ENCODE measurements at places on chromosomes 6 and 20.

DNA sequence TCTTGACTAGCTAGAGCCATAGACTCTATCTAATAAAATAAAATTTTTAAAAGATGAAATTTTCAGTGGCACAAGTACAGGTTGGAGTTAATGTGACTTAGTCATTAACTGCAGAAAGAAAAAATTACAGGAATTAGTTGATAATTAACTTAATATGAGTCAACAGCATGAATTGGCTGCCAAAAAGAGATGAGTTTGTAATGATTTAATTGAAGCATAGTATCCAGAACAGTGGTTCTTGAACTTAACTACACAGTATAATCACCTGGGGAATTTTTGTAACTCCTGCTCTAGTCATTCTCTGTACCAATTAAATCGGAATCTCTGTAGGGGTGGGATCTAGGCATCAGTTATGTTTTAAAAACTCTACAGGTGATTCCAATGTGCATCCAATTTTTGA, 46.3 kb upstream of the HMGN3 start:
- no peak for DNase-seq

GRCh38 chr20:8860011-8860495, 208.8 kb upstream of the PLCB4 start:
- DNase-seq, result no peak

DNA sequence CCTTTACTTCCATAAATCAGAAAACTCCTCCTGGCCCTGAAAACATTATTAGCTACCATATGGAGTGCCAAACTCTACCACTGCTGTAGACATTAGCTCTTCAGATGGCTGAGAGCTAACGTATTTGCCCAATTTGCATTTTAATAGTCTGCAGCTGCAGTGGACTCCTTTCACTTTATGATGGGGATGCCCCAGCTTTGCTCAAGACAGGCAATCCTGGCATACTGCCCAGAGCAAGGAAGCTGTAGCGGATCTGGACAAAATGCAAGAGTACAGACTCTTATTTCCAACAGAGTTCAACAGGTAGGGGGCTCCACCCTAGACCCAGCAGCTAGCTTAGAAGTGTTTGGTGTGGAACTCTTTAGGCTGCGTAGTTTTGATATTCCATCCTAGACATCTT, 246.7 kb downstream of the FOXC1 start:
- DNase-seq, result peak; percentile 72

GRCh38 chr6:84770521-84770920, 6.1 kb upstream of the TBX18 start:
- DNase-seq, result no peak

DNA sequence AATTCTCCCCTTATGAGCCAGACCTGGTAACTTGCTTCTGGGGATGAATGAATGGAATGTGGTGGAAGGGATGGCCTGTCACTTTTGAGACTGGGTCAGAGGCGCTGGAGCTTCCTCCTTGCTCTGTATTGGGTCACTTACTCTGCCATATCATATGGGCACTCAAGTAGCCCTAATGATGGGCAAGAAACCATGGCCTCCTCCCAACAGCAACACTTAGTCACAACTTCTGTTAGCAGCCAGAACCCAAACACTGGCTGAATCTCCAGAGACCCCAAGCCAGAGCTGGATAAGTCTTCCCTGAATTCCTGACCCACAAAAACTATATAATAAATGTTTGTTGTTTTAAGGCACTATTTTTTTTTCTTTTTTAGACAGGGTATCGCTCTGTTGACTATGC, 5.5 kb downstream of the E2F1 start:
- DNase-seq, result no peak

DNA sequence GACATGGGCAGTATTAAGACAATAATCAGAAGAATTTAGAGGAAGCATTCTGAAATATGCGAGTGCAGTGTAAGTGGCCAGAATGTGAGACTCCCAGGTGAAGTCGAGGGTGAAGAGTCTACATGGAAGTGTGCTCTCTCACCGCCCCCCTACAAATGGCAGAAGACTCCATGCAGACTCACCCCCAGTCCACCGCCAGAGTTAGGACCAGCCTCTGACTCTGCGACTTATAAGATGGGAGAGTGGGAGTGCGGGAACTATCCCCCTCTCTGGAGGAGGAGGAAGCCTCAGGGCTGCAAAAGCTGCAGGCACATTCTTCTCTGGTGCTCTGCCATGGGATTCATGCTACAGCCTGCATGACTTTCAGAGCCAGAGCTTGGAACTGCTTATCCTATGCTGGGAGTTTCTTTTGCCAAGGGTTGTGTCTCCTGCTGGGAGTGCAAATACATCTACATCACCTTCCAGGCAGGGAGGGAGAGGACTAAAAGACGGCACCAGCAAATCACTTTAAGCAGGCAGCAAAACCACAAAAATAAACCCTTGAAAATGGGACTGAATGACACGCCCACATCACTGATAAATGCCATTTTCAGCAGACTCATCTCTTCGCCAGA, 206.7 kb upstream of the SULF2 start:
- DNase-seq, result peak; percentile 56

DNA sequence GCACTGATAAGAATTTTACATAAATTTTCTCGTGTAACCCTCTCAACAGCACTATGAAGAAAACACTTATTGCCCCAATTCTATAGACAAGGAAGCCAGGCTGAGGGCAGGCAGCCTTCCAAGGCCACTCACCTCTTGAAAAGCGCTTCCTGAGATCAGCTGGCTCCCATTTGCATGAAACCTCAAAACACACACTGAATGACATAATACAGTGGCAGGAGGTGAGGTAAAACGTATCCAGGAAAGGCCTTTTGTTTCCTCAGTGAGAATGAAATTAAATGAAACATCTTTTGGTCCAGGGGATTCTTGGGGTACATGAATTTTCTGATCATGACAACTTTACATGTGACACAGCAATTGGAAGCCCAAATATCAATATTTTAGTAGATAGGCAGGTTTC, 112.5 kb downstream of the WDR27 start:
- peak; percentile 67 for DNase-seq

- DNase-seq, result no peak
Measured at GRCh38 chr6:51213811-51214210, 395.1 kb downstream of the TFAP2B start.

Data from DMS79 treated with DMSO at 0.1 percent for 48 hours (cell line).